ENCODE measurements at places on chromosomes 3 and 15.

DNA sequence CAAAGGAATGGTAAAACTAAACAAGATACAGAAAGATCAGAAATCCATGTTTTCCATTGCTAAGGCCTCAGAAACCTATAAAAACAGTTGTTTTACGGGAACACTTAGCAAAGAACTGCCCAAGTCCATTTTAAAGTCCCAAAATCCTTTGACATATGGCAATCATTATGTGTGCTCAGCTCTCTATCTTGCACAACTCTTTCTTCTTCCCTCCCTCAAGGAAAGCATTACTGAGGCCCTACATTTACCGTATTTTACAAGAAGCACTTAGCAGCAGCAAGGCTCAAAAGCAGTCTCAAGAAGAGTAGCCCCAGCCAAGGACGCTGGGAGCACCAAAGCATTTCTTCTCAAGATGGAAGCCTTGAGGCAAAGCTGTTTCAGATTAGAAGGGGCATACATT lies 169.6 kb upstream of the LRTM1 start:
- DNase-seq = no peak

DNA sequence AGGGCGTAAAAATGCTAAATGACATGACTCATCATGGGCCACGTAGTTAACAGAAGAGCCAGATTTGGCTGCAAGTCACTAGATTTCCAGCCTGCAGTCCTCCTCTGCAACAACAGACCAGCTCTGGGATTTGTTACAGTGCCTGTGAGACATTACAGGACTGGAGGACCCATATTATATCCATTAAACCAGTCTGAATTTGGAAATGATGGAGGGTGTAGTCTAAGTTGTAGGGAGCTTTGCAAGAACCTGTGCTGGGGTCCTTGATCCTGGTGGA lies 10.8 kb downstream of the ZNF774 start:
- DNase-seq = peak; percentile 83

DNA sequence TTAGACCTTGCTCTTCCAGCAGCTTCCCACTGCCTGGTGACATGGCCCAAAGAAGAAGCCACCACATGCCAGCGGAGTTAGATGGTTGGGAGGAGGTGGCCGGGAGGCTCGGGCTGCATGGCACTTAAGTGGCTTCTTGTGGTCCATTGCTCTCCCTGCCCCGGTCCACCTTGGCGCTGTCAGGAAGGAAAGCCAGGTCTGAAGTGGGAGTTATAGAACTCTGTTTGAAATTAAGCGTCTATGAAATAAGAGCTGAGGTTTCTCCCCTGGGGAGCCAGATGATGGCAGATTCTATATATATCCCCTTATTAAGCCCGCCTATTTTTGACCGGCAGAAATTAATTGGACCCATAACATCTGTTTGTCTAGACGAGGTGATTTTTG lies 61.2 kb downstream of the ITGA11 start:
- no peak for DNase-seq

DNA sequence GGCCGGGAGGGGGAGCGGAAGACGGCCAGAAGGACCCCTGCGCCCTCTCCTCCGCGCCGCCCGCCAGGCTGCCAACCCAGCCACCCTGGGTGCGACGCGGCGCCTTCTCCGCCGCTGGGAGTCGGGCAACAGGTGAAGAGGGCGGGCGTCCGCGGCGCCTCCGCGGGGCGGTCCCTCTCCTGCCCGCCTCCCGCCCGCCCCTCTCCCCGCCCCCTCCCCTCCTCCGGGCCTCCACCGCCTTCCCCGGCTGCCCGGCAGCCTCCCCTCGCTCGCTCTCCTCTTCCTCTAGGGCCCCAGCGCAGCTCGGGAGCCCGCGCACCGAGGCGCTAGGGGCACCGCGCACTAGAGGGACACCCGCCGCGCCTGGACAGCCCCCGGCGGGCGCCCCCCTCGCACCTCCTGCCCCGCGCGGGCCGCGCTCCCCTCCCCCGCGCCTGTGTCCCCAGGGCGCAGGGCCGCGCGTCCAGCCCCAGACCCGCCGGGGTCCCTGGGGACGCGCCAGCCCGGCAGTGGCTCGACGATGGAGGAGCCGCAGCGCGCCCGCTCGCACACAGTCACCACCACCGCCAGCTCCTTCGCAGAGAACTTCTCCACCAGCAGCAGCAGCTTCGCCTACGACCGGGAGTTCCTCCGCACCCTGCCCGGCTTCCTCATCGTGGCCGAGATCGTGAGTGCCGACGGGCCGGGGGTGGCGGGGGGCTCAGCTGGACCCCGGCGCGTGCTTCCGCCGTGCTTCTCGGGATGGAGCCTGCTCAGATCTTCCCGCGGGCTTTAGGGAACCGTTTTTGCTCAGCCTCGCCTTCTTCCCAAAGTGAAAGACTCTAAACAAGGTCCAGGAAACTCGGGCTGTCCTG lies at the start of gene CMTM8:
Gene CMTM8, plus strand, starts transcription at position 228 of the 854 bp plus-strand sequence. Its CDS starts 293 bp downstream, at position 521.
- DNase-seq = peak; percentile 76

DNA sequence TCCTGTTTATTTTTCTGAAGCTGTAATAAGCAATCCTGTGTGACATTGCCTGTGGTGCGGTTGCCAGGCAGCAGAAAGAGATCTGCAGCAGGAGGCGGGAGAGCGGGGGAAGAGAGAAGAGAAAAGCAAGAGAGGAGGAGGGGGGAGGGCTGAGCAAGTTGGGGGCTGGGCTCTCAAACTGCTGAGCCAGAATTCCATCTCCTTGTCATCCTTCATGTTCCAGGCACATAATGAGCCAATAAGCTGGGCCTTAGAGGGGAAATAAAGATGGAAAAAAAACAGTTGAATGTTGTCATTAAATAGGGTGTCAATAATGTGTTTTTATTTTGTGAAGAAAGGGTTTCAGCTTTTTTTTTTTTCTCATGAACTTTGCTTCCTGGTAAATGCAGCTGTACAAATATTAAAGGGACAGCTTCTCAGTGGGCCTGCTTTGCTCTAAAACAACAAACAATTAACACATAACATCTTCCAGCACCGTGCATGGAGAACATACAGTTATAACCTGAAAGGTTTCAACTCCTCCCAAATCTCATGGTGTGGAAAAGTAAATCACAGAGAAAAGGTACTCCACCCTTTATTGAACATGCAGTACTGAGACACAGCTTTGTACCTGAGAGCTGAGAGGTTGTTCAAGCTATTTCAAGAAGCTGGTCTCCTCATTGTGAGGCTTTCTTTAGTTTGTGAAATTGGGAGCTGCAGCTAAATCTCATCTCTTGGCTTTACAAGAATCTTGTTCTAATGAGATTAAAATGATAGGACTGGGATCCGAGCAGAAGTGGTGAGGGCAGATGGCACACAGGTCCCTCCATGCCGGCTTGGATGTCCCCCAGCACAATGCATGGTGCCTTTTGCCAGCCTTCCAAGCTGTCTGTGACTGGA lies 451.1 kb upstream of the KCNMB2 start:
- peak; percentile 91 for DNase-seq

DNA sequence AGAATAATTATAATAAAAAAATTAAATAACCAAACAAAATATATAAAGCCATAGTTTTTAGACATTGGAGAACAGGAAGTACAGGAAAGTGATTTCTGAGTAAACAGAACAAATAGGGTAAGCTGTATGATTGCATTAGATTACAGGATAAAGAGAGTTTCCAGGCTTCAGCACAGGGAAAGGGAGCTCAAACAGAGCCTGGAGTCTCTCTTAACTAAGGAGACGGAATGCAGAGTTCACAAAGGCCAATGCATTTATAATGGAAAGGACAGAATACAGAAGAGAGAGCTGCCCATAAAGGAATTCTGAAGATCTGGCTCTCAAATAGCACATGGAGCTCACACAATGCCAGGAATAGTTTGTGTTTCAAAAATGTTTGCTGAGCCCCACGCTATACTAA lies 42.0 kb upstream of the OTOL1 start:
- DNase-seq = no peak
